ENCODE measurements at places on chromosomes 6 and 20.

- DNase-seq: no peak
Observed at GRCh38 chr6:41451039-41451438, 95.1 kb upstream of the FOXP4 start.

DNA sequence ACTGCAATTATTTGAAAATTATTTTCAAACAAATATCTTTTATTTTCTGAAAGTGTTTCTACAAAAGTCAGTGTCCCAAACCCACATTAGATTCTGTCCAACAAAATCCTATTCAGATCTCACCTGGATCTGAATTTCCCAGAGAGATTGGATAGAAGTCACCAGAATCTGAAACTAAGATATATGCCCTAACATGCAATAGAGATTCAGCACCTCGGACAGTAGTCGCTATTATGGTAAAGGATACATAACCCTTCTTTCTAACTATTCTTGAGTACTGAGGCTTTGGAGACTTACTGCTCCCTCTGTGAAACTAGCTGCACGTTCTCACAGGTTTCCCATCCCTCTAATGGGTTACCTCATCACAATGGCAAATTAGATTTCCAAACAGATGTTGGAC lies 151.4 kb downstream of the ID4 start:
- no peak for DNase-seq

DNA sequence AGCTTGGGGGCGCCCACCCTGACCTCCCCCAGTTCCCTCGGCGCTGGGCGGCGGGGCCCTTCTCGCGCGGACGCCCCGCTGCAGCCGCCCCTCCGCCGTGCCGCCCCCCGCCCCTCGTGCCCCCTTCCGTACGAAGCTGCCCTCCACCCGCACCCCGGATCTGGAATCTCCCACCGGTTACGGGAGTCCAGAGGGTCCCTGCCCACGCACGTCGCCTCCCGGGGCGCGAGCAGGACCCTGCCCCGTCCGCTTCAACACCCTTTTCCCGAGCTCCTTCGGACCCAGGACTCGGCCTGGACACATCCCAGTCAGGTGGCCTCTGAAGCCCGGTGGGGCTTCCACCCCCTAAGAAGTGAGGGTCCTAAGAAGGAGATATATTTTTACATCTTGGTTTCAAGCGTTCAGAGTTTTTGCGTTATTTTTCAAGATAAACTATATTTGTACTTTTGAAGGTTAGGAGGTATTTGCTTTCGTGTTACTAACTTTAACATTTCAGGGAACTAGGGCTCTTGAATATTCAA lies 506 bp downstream of the ARFGAP1 start:
- no peak for DNase-seq

DNA sequence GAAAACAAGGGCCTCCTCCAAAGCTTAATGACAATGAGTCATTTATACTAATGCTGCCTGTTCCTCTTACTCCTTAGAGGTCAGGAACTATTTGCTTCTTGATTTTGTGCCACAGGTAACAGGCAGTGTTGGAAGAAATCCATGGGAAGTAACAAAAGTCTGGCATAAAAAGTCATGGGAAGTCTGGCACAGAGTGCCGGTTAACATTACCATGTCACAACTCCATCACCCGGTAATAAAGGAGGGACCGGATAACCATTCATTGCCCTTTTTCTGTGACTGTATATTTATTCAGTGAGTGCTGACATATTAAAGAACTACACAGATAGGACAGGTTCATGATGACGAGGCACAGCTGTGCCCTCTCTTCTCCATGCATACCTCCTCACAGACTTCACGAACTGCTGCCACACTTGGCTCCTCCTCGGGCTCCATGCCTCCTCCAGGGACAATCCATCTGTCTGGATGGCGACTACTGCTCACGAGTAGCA lies 50.9 kb downstream of the NUDT3 start:
- DNase-seq: no peak

DNA sequence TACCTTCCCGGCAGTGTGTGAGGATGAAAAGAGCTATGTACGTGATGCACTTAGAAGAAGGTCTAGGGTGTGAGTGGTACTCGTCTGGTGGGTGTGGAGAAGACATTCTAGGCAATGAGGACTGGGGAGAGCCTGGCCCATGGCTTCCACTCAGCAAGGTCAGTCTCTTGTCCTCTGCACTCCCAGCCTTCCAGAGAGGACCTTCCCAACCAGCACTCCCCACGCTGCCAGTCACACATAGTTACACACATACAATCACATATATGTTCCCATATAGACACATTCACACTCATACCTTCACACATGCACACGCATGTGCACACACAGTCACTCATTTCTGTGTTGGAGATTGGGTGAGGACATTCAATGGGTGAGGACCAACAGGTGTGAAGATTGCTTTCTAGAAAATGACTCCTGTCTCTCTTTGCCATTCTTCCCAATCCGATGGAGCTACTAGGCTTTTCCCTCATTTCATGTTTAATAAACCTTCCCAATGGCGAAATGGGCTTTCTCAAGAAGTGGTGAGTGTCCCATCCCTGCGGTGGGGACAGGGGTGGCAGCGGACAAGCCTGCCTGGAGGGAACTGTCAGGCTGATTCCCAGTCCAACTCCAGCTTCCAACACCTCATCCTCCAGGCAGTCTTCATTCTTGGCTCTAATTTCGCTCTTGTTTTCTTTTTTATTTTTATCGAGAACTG lies 30.4 kb downstream of the SRSF3 start:
- DNase-seq: no peak

GRCh38 chr20:20820785-20821483 lies 108.5 kb upstream of the RALGAPA2 start:
- DNase-seq: peak; percentile 16

DNA sequence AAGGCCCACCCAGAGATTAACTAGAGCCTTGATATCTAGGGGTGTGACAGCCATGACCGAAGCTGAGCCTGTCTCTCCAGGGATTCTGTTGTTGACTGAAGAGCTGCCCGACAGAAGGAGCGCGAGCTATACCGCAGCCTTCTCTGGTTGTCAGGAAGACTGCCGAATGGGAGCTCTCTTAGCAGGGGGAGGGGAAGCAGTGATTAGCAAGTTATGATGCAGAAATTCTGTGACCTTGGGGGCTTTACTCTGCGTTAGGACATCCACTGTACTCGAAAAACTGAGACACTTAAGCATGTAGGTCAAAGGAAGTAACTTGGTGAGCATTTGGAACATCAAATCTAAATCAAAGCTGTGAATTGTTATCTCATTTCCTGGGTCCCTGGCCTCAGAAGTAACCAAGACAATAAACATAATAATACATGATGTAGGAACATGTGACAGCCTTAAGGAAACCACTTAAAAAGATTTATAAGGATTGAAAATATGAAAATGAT lies 84.7 kb downstream of the MAP3K4 start:
- DNase-seq: no peak

DNA sequence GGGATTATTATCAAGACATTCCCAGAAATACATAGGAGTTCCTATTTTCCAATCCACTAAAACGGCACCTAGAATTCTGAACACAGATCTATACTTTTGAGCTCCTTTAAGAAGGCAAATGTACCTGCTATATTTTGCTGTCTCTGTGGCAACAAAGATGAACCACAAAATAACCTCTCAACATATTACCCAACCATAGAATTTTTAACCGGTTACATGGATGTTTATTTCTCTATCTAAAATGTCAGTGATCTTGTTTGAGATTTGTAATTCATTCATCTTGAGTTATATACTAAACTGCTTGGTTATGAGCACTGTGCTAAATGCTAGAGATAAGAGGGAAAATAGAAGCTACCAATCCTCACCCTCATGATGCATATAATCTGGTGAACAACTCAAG lies 117.5 kb upstream of the HMGCLL1 start:
- DNase-seq: no peak

- DNase-seq: peak; percentile 15
Observed at GRCh38 chr6:93423542-93423941, 4.2 kb upstream of the EPHA7 start.

DNA sequence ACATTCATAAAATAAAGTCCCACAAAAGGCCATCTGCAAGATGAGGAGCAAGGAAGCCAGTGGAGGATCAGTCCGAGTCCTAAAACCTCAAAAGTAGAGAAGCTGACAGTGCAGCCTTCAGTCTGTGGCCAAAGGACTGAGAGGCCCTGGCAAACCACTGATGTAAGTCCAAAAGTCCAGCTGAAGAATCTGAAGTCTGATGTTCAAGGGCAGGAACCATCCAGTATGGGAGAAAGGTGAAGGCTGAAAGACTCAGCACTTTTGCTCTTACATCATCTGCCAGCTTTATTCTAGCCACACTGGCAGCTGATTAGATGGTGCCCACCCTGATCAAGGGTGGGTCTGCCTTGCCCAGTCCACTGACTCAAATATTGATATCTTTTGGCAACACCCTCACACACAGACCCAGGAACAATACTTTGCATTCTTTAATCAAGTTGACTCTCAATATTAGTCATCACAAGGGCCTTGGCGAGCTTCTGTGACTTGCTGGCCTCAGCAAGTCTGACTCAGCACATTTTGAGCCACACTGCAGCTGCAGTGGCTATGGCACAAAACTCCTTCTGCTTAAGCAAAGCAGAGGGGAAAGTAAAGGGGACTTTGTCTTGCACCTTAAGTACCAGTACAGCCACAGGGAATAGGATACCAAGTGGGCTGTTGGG lies 1370.3 kb upstream of the CITED2 start:
- no peak for DNase-seq

GRCh38 chr6:89355511-89356194 lies 3.1 kb upstream of the UBE2J1 start:
- no peak for DNase-seq

DNA sequence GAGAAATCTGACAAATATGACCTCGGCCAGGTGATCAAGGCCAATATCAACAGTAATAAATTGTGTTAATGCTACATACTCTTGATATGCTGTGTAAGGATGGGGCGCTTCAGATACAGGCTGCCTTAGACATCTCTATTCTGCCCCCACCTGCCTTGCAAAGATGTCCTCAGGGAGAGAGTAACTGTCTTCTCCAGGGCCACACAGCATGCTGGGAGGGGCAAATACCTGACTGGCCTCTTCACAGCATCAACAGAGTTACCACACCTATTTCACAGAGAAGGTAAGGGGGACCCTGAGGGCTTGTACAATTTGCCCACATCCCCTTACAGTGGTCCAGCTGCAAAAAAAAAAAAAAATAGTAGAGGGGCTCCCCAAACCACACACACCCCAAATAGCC lies 17.2 kb upstream of the KIAA1755 start:
- no peak for DNase-seq
